A549 treated with Mapracorat at 1 μM for 4 hours (cell line): ENCODE measurements at places on chromosomes 4 and X. TPM values are rescaled to one million over a fixed set of nuclear protein-coding genes. Genes with fewer than 3 reads are reported as not detected.

Gene USP17L15
- not detected in 5 replicates for total RNA-seq

Gene DRD5
- total RNA-seq = not detected in 5 replicates

Gene MGAT4D
- total RNA-seq = not detected in 5 replicates

Gene ASB5
- total RNA-seq = 0.13 to 0.23 TPM in 2 of 5 replicates, not detected in the others

Gene CNKSR2
- 1.8 to 3.0 TPM (median 2.3 TPM) in 5 replicates for total RNA-seq

Gene CYLC1
- not detected in 5 replicates for total RNA-seq

Gene OPN1MW3
- total RNA-seq = not detected in 5 replicates

Gene HTN3
- total RNA-seq = not detected in 5 replicates

Gene BCLAF3
- 2.5 to 4.3 TPM (median 3.5 TPM) in 5 replicates for total RNA-seq

Gene MAGEA2B
- 0.19 TPM in 1 of 5 replicates, not detected in the others for total RNA-seq

Gene PDCL2
- total RNA-seq = not detected in 5 replicates
